Activated CD4-positive, alpha-beta T cell treated with anti-CD3 and anti-CD28 coated beads, Interleukin-2, amount 50 U/mL, for 48 hours (primary cell): ENCODE measurements at places on chromosomes 5 and 9.

DNA sequence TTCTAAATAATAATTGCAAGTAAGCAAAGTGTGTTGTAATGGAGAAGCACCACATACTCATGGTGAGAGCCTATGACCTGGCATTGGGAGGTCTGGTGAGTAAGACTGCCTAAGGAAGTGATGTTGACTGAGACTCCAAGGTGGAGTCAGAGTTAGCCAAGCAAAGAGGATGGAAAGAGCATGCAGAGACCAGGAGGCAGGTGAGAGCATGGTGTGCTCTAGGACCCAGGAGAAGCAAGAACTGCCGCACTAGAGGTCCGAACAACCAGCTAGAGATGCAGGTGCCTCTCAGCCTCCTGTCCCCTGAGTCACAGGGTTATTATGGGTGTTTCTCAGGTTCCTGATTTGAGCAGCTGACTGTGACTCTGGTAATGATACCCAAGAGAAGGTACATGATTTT is 27.3 kb downstream of the ANP32B start:
- no peak for DNase-seq

DNA sequence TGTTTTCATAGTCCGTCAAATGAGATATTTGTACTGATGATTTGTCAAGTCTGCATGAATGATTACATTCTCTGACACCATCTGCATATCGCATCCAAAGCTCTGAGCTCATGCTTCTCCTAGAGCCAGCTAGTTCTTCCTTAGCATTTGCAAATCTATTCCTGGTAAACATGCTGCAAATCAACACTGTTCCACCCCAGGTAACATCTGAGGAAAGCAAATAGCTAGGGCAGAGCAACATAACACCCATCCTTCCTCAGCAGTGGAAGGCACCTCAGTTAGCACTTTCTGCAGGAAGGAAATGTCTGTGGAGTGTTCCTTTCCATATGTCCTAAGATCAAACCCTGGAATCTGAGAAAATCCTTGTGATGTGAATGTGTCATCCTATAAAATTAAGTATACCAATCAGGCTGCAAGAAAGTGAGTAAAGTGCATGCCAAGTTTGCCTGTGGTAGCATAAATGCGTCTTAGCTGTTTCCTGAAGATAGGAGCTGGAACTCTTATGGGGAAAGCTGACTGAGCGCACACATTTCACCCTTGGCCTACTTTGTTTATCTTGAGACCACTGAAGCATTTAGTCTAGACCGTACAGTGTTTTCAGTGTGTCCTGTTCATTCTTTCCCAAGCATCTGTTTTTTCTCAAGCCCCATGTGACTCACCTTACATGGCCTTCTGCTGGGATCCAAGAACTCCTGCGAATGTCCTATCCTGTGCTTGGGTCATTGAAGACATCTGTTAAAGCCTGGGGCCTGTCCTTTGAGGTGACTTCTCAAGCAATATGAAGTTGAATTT is 50.9 kb upstream of the STARD4 start:
- DNase-seq: no peak

DNA sequence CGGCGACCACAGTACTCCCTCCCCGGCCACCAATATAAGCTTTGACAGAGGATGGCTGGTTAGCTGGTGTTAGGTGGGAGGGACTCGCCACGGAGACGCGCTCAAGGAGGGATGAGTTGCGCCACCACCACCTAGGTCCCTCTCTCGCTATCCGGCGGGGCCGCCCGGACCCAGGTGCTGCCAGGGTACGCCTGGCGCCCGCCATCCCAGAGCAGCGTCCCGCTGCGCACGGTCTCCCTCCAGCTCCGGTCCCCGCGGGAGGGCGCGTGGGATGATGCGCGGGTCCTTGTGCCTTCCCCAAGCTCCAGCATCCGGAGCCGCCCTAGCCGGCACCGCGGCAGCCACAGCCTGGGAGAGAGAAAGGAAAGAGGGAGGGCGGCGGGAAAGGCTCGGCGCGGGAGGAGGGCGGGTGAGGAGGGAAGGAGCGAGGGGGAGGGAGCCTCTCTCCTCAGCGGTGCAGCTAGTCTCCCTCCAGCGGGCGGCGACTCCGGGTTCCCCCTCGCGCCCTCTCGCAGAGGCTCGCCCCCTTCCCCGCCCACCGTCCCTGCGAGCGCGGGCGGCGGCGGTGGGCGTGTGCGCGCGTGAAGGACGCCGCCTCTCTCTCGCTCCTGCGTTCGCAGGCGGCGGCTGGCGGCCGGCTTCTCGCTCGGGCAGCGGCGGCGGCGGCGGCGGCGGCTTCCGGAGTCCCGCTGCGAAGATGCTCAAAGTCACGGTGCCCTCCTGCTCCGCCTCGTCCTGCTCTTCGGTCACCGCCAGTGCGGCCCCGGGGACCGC is at the start of gene CAMK4:
CAMK4 (plus strand) TSS at position 598 of the 774 bp plus-strand sequence; CDS start at position 698, 100 bp downstream.
- peak; percentile 64 for DNase-seq

GRCh38 chr5:56641635-56642260 is 173.6 kb upstream of the MAP3K1 start:
- no peak for DNase-seq

GRCh38 chr5:180099733-180100611 is 28.4 kb upstream of the RNF130 start:
- DNase-seq: no peak

- DNase-seq: no peak
Observed at GRCh38 chr9:83996126-83996525, 15.5 kb downstream of the RMI1 start.

DNA sequence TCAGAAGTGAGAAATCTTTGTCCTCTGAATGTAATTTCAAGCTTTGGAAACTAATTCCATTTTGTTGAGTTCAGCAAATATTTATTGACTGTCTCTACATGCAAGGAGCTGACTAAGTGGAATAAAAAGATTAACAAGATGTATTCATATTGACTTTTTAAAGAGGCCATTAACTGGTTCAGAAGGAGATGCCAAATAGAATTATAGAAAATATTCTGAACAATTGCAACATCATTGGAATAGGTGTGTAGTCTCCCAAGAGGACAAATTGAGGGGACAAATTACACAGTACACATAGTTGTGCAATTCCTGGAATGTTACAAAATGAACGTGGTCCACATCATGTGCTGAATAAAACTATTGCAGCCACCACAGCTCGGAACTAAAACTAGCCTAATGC is 224.2 kb downstream of the NPR3 start:
- no peak for DNase-seq

DNA sequence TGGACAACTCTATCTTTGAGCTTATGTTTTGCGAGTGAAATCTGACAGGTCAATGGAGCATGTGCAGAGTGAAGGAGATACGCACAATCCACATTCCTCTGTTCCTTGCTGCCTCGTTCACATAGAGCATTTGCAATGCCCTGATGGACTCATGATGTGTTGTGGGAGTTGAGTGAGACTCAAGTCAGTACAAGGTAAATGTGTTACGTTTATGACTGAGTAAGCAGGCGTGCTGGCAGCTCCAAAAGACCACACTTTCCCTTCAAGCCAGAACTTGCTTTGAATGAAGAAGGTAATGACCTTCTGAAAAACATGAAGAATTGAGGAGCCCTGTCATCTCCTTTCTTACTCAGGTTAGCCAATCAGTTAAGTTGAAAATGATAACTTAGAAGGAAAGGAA is 477.8 kb downstream of the CTNND2 start:
- DNase-seq: no peak

DNA sequence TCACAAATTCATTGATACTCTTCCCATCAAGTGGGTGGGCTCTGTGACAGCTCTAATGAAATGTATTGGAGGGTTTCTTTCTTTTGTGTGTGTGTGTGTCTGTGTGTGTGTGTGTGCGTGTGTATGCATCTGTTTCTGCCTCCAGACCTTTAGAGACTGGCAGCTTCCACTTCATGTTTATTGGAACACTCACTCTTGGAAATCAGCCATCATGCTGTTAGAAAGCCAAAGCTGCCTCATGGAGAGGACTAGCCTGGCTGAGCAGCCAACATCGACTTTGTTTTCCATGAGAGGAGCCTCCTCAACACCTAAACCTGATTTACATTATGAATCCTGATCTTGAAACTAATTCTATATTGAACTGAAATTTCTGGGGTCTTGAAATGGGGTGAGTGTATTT is 128.5 kb upstream of the FAM174A start:
- no peak for DNase-seq

DNA sequence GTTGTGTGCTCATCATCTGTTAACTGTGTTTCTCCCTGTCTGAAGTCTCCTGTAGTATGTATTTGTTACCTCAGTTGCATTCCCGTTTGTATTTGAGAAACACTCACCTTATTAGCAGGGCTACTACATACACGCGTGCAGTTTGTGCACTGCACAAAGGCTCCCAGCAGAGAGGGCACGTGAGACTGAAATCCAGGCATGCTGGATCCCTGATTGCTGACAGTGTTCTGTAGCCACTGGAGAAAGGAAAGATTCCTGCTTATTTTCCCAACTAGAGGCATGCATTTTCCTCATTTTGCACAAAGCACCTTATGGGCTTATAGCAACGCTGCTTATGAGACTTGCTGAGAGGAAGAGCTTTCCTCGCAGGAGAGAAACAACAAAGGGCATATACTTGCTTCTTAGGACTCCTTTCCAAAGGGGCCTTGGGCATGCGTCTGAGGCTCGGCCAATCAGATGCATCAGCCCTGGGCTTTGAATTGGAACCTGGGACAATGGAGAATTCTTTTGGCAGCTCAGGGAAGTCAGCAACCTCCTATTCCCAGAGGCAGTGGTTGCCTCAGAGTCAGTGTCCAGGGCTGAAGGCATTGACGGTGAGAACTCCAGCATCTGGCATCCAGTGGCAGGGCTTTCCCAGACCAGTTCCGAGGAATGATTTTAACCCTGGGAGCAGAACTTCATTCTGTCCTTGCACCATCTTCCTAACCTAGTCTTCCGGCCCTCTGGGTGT is 9.9 kb upstream of the MEGF10 start:
- no peak for DNase-seq

- no peak for DNase-seq
Observed at GRCh38 chr5:62671479-62671878, 92.9 kb downstream of the LRRC70 start.

DNA sequence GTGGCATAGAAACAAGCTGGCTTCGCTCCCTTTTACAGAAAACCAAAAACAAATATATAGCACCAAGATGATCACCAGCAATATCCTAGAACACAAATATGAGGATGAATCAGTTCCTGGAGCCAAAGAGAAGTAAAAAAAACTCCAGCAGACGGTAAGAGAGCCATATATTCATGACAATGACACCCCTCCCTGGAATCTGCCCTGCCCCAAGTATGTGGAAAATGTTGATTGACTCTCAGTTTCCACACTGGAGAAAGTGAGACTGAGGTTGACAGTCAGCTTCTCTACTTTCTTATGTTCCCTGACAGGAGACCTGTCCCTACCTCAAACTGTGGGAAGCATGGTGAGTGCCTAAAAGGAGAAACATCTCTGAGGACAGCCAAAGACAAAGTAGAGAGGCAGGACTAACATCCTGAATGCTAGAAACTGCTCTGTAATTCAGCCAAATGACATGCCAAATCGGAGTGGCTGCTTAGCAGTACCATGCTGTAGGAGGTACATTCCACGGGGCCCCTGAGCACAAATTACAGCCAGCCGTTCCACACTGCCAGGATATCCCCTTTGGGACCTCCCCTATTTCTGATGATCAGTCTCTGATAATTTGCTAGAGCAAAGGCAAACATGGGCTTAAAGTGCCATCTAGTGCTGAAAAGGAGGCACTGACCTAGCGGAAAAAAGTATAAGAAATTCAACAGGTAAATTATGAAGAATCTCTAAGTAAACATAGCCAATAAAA is 424.0 kb upstream of the RGMB start:
- no peak for DNase-seq

DNA sequence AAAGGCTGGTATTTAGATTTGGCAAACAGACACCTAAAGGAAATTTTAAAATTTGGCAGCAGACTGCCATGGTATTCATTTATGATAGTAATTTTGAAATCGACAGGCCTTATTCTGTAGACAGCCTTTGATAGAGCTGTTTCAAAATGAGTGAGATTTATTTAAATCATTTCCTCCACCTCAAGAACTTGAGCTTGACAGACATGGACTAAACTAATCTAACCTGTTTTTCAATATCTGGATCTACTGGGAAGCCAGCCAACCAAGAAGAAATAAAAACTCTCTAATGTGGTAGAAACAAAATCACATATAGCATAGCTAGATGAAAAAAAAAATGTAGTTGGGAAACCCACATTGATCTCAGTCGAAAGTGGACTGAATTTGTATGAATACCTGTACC is 56.9 kb upstream of the RASA1 start:
- no peak for DNase-seq

DNA sequence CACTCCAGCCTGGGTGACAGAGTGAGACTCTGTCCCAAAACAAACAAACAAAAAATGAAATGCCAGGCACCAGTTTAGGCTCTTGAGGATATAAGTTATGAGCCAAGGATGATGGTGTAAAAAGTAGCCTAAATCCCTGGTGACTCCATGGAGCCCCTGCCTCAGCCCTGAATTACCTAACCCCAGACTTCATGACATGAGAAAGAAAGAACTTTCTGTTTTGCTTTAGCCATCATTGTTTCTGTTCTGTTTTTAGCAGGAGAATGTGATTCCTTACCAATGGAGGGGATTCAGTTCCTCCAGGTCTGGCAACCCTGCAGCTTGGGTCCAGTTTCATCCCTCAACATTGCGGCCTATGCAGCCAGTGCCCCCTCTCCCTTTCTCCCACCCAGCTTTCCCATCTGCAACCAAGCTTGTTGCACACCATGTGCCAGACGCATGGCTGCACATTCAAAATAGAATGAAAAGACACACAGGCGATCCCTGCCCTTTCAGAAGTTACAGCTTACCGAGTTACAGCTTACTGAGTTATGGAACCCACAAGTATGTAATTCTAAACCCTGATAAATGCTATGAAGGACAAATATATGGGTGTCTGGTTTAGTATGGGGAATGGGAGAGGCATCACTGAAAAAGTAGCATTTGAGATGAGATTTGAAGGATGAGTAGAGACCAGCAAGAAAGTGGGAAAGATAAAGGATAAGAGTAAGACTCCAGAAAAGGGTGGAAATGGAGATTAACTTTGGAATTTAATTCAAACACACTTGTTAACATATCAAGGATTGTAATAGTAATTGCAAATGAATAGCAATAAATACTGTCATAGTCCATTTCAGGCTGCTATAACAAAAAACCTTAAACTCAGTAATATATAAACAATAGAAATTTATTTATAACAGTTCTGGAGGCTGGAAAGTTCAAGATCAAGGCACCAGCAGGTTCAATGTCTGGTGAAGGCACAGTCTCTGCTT is 6.0 kb upstream of the SEMA5A start:
- DNase-seq: no peak

DNA sequence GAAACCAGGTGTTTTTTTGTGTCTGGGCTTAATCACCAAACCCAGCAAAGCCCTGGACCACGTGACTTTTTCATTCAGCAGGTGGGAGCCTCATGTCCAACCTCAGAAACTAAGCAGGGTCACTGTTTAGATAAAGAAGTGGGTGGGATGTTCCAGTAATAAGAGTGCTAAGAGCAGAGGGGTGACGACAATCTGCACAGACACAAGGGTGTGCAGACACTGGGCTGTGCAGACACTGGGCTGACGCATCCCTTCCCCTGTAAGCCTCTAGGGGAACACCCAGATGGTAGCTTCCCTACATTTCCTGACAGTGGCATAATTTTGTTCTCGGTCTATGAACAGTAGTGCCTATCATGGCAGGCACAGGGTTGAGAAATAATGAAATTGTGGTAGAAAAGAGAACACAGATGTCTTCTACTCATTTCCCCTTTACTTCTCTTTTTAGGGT is 85.1 kb downstream of the SAXO1 start:
- DNase-seq: no peak

- no peak for DNase-seq
Observed at GRCh38 chr9:113152699-113153098, 1.9 kb downstream of the SLC31A2 start.
